ENCODE measurements at places on chromosomes 3 and 15.

DNA sequence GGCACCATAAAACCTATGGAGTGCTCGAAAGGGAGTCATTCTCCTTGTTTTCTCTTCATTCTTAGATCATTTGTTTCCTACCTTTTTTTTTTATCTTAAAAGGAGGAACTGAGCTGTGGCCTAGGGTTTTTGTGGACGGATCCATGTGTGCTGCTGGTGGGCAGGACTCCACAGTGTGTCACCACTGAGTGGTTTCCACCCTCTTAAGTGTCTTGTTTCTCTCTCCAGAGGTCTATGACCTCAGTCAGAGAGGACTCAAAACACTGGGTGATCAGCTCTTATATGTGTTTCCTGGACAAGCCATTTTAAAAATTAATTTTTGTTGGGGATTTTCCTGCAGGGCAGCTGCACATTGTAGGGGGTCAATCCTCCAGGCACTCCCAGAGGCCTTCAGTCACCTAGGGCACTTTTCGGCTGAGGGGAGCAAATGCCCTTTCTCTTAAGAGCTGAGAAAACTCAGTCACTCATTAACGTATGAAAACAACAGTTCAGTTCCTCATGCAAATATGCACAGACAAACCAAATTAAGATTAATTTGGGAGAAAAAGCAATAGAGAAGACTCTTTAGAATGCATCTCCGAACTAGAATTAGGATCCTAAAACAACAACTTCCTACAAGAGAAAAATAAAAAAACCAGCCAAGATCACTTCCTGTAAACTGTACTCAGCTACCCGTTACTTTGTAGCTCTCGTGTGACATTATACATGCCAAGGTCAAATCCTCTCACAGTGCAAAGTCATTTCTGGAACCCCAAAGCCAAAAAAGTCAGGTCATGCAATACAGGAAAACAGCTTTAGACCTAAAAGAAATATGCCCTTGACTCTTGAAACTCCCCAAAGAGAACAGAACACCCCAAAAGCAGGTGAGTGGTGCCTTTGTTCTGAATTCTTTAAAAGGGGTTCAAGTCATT lies 27.6 kb upstream of the FAM3D start:
- no peak for DNase-seq

GRCh38 chr15:41258750-41259471 lies 27.8 kb downstream of the CHP1 start:
- DNase-seq: no peak

DNA sequence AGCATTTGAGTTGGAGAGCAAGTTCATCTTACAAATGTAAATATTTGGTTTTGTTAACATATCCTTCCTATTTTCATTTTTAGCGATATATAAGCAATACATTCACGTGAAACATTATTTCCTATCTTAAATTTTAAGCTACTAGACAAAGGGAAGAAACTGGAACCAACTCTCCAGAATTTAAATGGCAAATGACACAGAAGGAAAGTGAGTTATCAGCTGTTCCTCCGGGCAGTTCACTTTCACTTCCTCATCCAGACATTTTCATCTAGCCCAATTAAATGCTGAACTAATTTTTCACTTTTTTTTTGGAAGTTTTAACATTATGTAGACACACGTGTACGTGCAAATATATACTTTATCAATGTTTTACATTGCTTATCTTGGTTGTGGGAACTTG lies 58.7 kb downstream of the MORC1 start:
- no peak for DNase-seq

GRCh38 chr3:137071104-137071503 lies 113.3 kb downstream of the IL20RB start:
- no peak for DNase-seq

- DNase-seq: peak; percentile 64
Measured at GRCh38 chr3:25663869-25664811, 567 bp downstream of the TOP2B start.

DNA sequence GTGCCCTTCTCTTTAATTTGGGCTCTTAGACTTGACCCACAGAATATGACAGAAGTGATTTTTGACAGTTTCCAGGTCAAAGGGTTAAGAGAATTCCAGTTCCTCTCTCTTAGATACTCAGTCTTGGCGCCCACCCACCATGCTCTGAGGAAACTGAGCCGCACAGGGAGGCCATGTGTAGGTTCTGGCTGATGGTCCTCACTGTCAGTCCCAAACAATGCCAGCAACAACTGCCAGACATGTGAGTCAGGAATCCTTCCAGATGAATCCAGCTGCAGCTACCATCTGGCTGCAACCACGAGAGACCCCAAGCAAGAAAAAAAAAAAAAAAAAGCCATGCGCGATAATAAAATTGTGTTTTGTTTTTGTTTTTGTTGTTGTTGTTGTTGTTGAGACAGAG lies 326.6 kb downstream of the MAGI1 start:
- no peak for DNase-seq

DNA sequence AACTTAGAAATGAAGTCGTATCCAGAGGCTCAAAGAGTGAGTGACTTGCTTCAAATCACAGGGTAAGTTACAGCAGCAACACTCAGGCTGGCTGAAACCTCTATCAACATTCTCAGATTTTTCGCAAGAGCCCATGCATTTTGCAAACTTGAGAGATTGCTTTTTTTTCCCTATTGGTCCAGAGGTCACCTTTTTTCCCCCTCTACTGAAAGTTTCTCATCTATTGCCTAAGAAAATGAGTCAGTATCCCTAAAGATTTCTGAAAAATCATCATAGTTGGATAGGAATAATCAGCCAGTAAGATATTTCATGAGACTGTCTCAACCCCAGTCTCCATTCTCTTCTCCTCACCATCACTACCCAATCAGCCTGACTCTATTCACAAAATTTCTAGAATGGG lies 410.6 kb downstream of the FOXP1 start:
- DNase-seq: no peak

DNA sequence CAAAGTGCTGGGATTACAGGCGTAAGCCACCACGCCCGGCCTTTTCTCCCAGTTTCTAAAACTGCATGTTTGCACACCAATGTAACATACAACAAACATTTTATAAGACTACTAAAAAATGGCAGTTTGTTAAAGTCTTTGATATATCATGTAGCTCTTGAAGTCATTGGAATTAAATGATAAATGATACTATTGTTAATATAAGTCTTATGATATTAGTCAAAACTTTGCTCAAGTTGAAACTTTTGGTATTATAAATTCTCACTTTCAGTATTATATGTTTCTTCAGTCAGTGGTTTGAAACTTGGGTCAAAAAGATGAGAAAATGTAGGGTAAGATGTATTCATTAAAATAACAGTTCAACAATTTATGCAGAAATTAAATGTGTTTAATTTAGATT lies 117.6 kb upstream of the TBL1XR1 start:
- no peak for DNase-seq

DNA sequence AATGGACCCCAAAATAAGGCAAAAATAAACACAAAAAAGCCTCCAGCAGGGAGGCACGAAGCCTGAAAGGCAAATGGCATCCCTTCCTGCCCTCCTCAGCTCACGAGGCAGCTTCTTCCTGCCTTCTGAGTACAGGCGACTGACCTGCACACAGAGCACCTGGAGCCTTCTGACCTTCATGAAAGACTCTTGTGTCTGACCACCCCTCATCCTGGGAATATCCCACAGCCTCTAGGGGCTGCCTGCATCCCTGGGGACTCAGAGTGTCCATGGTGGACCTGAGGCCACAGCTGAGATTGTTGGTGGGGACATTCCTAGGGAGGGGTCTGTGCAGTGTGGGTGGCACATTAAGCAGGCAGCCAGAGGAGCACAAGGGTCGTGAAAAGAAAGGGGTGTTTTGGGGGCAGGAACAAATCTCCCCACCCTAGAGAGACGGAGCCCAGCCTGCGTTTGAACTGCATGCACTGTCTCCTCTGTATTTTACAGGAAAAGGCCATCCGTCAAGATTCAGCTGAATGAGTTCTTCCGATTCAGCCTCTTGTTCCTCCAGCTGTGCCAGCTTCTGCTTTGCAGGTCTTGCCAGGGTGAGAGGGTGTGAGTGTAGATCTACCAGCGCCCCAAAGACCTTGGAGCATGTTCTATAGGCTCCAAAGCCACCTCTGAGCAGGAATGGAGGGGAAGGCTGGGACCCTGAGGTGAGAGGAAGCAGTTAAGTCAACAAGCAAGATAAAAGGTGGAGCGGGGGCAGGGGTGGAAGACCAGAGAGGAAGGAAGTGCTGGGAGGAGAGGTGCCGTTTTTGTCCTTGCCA lies 80.4 kb upstream of the MEF2A start:
- DNase-seq: no peak

DNA sequence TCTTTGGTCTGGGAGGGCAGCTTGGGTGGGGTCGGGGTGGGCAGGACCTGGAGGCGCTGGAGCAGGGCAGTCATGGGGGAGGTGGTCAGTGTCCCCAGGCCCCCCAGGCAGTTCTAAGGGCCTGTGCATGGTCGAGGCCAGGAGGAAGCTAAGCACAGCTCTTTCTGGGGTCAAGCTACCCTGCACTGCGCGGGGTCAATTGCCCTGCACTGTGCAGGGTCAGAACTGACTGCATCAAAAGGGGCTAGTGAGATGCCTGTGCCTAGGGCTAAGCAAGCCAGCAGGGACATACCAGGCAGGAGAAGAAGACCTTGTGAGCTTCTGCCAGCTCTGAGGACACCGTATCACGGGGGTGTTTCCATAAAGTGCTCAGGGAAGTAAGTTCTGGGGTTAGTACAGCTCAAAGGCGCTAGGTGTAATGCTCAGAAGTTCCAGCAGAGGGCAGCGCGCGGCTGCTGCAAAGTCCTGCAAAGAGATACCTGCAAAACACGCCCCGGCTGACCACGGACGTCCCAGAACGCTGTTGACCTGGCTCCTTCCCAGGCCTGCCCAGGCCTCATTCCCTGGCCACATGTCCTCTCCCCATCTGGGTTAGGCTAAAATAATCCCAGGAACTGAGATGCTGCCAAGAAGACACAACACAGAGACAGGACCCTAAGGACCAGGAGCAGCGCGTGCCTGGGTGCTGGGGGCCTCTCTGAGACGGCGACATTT lies 18.8 kb upstream of the IQSEC1 start:
- peak; percentile 80 for DNase-seq

DNA sequence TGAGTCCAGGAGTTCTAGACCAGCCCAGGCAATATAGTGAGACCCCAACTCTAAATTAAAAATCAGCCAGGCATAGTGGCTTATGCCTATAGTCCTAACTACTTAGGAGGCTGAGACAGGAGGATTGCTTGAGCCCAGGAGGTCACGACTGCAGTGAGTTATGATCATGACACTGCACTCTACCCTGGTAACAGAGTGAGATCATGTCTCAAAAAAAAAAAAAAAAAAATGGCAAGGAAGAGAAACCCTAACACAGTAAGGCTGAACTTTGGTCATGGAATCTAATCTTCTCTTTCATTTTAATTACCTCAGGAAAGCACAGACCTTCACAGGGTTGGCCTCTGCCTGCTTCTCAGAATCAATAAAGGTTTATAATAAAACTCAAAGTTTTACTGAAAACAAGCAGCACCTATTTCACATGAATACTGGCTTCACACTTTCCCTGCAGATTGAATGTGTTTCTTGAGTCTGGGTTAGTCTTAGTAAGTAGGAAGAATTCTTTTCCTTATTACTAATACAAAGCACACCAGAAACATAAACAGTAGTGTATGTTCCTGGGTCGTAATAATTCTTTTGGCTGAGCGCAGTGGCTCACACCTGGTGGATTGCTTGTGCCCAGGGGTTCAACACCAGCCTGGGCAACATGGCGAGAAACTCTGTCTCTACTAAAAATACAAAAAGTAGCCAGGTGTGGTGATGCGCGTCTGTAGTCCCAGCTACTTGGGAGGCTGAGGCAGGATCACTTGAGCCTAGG lies 11.6 kb upstream of the NR2C2 start:
- DNase-seq: no peak

DNA sequence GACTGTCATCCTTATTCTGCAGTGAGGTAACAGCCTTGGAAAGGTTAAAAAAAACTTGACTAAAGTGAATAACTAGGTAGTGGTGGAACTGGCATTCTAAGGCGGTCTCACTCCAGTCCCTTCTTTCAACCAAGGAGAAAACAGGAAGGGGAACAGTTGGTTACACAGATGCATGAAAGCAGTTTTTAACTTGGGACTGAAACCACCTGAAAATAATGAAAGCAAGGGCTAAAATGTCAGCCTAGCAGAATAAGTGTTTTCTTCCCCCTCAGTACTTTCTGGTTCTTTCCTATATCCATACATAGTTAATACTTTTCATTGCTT lies 748 bp upstream of the AVEN start:
- DNase-seq: no peak

DNA sequence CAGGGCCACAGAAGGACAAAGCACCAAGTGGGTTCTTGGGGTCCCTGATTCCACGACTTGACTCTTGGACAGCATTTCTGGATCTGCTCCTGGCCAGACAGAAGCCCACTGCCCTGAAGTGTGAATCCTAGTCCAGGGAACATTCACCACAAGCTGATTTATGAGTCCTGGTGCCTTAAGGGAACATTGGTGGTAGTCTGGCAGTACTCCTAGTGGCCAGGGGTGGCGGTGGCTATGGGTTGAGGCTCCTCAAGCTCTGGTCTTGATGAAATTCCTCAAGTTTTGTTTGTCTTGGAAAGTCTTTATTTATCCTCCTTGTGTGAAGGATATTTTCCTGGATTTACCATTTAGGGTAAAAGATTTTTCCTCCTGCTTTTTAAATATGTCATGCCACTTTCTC lies 307.5 kb downstream of the PYDC2 start:
- no peak for DNase-seq

GRCh38 chr15:63238796-63239195 lies 38.6 kb upstream of the APH1B start:
- DNase-seq: no peak

Measured in stimulated activated CD4-positive, alpha-beta T cell treated with anti-CD3 and anti-CD28 coated beads, Interleukin-12 subunit alpha, Interleukin-12 subunit beta, amount 100 ng/mL, for 4 hours (primary cell).